ENCODE measurements at places on chromosomes 12 and 14.
A peak's percentile ranks its signal among the peaks of the same experiment; 100 is the strongest.

DNA sequence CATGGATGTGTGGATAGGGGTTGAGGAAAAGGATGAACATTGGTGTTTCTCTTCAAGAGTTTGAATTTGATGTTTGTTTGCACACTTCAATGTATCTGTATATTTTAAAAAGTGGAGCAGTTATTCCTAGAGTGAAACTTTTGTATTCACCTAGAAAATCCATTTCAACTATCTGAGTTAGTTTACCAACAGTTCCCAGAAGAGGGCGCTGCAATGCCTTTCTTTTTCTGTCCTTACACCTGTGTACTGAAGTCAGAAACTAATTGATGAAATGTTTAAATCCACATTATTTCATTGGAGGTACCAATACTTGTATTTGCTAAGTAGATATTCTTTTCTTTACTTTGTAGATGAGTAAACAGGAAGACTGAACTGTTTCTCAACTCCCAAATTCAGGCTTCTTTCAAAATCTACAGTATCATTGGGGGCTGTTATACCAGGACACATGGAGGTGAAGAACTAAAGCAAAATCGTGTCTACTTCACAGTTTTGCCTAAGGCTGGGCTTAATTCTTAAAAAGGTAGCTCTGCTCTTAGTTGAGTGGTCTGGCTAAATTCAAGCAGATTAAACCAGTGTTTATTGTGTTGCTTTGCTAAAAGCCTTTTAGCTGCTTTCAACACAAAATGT lies 26.6 kb upstream of the KLRB1 start:
- peak; percentile 61 for DNase-seq

GRCh38 chr14:59061292-59061691 lies 127.2 kb upstream of the DAAM1 start:
- no peak for DNase-seq

- no peak for DNase-seq
Measured at GRCh38 chr12:102043928-102044327, 17.9 kb downstream of the WASHC3 start.

- no peak for DNase-seq
Measured at GRCh38 chr12:41604830-41605229, 416.7 kb downstream of the PDZRN4 start.

DNA sequence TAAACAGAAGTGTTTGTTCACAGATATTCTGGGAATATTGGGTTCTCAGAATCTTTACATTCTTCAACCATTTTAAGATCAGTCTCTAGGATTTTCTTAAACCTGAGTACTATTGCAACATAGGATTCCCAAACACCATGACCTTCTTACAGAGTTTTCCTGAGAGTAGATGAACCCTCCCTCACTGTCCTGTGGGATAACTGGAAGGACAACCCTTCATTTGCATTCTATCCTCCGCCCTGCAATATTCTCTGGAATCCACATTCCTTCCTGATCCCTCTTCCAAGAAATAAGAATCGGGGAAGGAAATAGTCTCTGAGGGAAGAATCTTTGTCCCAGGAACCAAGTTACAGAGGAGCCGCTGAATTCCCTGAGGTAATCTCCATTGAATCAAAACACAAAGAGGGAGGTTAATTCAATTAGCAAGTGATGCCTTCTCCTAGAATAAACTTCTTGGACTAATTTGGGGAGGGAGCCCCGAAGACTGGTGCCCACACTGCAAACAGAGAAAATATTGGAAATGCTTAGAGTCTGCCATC lies 99.8 kb upstream of the MBIP start:
- no peak for DNase-seq

- DNase-seq, result no peak
Measured at GRCh38 chr12:78636231-78636855, 228.2 kb upstream of the SYT1 start.

GRCh38 chr12:130220706-130221100 lies 58.4 kb downstream of the FZD10 start:
- no peak for DNase-seq

GRCh38 chr12:57745485-57745881 lies 644 bp downstream of the TSPAN31 start:
- DNase-seq, result no peak

GRCh38 chr14:76138758-76139723 lies 12.7 kb upstream of the GPATCH2L start:
- DNase-seq, result peak; percentile 18

DNA sequence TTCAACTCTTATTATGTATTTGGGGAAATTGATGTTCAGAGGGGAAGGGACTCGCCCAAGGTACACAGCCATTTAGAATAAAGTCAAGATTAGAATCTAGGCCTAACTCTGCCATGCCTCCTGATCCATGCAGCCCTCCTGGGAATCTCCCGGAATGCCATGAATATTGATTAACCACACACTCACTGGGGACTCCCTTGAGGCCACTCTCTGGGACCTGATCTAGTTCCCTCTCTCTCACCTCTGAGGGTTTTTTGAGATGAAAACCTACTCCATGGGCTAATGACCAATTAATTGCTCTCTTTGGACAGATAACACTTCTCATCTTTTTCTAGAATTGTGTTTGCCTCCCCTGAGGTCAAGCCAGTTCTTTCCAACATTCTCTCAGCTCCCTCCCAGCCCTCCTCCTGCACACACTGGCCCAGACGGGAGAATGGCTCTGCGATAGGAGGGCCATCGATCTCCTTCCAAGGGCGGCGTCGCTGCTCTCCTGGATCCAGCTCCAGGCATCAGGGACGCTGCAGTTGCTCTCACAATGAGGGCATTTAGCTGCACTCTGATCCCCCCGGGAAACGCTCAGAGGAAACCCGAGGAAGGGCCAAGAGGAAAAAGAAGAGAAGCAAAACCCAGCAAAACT lies 22.6 kb downstream of the WSCD2 start:
- DNase-seq, result no peak

GRCh38 chr12:60399064-60399463 lies 803.2 kb downstream of the SLC16A7 start:
- no peak for DNase-seq

DNA sequence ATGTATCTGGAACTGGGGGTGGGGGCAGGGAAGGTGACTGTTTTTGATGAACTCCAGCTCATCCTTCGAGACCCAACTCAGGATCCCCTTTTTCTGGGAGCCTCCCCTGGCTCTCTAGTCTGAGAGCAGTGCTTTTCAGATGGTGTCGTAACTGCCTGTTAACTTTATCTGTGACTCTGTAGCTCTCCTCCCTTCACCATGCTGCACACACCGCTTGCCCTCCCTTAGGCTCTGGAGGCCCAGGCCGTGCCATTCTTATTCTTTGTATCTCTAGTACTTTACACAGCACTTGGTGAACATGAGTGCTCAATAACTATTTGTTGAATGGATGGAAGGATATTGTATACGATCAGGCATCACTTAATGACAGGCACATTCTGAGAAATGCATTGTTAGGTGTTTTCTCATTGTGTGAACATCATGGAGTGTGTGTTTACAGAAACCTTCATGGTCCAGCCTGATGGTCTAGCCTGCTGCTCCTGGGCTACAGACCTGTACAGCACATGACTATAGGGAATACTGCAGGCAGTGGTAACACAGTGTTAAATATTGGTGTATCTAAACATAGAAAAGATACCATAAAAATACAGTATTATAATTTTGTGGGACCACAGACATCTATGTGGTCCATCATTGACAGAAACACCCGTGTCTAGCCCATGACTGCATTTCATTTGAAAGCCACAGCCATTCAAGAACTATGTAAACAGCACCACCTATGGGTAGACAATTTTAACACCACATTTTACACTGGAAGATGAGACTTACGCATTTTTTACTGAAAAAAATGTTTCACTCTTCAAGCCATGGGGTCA lies 91.8 kb downstream of the EML1 start:
- DNase-seq, result peak; percentile 69

GRCh38 chr12:62259631-62259992 lies 592 bp upstream of the USP15 start:
- DNase-seq, result no peak

- no peak for DNase-seq
Measured at GRCh38 chr12:45828402-45828801, 98.9 kb downstream of the ARID2 start.

- DNase-seq, result no peak
Measured at GRCh38 chr14:93090826-93091555, 24.7 kb downstream of the ITPK1 start.

GRCh38 chr14:74620497-74620921 lies 8.5 kb upstream of the LTBP2 start:
- no peak for DNase-seq

DNA sequence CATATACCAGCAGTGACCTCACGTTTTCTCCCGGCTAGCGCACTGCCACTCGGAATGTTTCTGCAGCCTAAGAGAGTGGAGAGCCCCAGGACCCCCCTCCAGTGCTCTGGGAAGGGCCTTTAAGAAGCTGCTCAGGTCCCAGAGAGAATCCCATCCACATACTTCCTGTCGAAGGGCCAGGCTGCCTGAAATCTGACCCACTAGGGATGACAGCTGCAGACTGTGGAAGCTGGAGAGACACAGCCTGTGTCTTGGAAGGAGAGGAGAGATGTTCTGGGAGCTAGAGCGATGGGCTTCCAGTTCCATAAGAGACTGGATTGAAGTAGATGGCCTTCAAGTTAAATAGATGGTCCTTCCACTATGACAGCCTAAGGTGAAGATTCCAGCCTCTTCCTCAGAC lies 54.4 kb downstream of the IQSEC3 start:
- DNase-seq, result no peak

- no peak for DNase-seq
Measured at GRCh38 chr12:7319930-7320329, 16.1 kb downstream of the ACSM4 start.

GRCh38 chr12:42361909-42362646 lies 36.1 kb downstream of the PPHLN1 start:
- no peak for DNase-seq

Measured in NCI-H82 (cell line).